ENCODE measurements at places on chromosomes 4 and X.
A peak's percentile ranks its signal among the peaks of the same experiment; 100 is the strongest.

DNA sequence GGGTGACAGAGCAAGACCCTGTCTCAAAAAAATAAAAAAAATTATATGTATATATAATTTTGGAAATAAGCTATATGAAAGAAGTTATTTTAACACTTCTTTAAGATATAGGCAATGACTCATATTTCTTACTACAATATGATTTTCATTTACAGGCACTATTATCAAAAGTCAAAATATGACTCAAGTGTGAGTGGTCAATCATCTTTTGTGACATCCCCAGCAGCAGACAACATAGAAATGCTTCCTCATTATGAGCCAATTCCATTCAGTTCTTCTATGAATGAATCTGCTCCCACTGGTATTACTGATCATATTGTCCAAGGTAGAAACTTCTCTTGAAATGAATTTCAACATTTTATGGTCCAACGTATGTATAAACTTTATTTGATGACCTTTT, 20.8 kb downstream of the OCIAD1 start:
- DNase-seq, result no peak

GRCh38 chr4:80841587-80842281, 188.8 kb upstream of the BMP3 start:
- no peak for DNase-seq

GRCh38 chrX:42459735-42460134, 318.2 kb downstream of the PPP1R2C start:
- no peak for DNase-seq

DNA sequence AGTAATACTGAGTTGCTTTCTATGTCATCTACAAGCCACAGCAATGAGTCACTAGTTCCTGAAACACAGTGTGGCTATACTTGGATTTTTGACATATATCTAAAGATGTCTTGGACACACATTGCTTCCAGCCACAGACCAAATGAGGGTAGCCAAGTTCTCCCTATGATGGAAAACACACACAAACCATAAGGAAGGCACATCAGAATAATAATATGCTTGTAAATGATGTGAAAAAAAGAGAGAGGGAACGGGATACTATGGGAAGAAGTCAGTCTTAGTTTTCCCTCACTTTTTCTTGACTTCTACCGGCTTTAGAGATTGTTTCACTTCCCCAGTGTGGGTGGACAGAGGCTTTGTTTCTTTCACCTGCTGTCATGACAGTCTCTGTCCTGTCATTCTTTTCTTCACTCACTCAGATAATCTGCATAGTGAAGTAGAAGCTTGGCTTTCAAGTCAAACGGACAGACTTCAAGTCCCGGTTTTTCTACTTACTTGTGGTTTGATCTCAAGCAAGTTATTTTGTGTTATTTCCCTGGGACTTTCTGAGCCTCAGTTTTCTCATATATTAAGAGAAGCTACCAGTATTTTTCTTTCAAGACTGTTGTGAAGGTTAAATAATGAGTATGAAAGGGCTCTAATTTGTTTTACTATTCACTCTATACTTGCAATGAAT, 34.7 kb downstream of the P2RY10 start:
- DNase-seq, result no peak

DNA sequence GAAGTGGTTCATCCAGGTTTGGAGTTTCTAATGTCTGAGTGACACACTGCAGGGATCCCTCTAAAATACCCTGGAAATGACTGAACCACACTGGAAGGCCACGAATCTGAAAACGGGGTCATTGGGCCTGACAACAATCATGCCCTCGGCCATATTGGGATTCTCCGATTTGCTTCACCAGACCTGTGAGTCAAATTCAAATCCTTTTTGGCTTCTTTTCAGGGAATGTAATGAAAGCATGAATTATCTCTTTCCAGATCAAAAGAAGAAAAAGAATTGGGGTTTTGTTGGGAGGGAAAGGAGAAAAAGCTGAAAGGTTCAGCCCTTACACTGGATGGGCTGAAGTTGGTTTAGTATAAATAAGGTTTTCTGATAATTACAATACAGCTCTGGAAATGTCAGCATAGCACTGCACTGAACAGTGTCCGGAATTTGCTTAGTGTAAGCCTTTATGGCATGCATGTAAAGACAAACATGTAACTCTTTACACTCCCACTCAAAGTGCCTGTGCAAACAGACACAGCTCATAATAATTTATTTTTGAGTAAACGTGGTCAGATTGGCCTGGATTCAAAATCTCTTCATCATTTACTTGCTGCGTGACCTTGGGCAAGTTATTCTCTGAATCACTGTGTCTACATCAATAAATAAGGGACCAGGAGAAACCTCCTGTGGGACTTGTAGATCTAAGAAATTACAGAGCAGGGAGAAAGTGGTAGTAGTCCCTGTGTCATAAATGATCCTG, 21.4 kb downstream of the CT47C1 start:
- peak; percentile 12 for DNase-seq

- DNase-seq, result peak; percentile 52
Observed at GRCh38 chrX:27086237-27086636, 376.9 kb downstream of the PPP4R3C start.

DNA sequence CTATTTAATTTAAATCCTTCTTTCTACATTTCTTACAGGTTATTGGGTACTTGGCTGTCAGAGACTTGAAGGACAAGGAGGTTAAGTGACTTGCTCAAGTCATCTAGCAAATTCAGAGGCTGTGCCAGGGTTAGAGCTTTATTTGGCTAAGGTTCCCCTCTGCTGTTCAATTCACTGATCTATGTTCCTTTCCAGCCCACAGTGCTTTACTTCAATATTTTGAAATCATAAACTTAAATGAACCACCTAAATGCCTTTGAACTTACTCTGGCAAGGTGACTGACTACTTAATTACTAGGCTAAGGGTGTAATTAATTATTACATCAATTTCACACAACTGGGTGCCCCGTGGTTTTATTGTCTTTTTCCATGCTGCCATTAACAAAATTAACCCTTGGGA, 288.7 kb downstream of the CAMK2D start:
- DNase-seq, result no peak

DNA sequence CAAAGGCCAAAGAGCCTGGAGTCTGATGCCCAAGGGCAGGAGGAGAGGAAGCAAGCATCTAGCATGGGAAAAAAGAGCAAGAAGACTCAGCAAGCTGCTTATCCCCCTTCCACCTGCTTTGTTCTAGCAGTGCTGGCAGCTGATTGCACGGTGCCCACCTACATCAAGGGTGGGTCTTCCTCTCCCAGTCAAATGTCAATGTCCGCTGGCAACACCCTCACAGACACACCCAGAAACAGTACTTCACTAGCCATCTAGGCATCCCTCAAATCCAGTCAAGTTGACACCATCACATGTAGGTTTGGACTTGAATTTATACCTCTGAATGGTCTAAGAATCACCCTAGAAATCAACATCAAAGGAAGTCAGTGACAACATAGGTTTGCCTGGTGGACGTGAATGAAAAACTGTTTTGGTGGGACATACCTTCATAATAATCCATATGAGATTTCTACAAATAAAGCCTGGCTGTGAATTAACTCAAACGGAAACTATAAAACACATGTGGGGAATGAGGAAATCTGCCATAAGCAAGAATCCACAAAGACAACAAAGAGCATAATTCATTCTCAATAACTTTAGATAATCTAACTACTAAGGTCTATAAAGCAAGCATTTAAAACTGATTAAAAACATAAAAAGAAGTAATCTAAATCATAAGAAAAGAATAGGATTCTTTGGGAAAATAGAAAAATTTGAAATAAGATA, 185.8 kb upstream of the JADE1 start:
- DNase-seq, result peak; percentile 39
